CD8-positive, alpha-beta memory T cell (primary cell): ENCODE measurements at places on chromosomes 11 and 22.
A peak's percentile ranks its signal among the peaks of the same experiment; 100 is the strongest.

DNA sequence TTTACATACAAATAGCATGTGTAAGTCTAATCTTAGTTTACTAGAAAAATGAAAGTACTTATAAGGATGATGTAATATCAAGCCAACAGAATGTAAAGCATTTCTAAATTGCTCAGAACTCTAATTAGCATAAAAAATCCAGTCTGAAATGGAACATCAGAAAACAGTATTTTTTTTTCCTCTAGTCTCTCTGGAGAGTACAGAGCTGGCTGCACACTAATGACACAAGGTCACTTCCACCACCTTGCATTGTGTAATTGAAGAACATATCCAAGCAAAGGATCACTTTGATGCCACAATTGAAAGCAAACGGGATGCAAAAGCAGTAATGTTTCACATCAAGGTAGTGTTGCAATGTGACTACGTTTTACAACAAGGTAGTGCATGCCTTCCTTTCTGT, 548.0 kb upstream of the LUZP2 start:
- no peak for DNase-seq

GRCh38 chr11:36594316-36594989, at the start of gene IFTAP:
Gene IFTAP, plus strand, starts transcription at chr11:36594502. Its CDS starts 15,602 bp downstream, at chr11:36610104.
- peak; percentile 25 for DNase-seq

- no peak for DNase-seq
Observed at GRCh38 chr22:27636716-27637508, 164.6 kb downstream of the MN1 start.

DNA sequence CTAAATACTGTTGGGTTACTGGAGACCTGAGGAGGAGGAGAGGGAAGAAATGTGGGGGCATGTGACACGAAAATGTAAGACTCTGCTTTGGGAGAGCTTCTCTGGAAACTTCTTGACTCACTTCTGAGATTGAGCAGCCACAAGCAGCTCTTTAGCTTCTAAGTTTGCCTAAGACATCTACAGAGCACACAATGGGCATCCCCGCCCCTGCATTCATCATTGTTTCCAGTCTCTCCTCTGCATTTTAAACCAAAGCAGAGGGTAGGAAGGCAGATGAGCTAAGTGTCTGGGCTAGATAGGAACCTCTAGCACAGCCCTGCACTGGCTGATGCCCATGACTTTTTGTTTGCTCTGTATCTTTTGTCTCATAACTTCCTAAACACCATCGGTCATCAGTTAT, 2.1 kb upstream of the OR52D1 start:
- no peak for DNase-seq

- no peak for DNase-seq
Observed at GRCh38 chr11:134762248-134763029, 350.4 kb upstream of the B3GAT1 start.

DNA sequence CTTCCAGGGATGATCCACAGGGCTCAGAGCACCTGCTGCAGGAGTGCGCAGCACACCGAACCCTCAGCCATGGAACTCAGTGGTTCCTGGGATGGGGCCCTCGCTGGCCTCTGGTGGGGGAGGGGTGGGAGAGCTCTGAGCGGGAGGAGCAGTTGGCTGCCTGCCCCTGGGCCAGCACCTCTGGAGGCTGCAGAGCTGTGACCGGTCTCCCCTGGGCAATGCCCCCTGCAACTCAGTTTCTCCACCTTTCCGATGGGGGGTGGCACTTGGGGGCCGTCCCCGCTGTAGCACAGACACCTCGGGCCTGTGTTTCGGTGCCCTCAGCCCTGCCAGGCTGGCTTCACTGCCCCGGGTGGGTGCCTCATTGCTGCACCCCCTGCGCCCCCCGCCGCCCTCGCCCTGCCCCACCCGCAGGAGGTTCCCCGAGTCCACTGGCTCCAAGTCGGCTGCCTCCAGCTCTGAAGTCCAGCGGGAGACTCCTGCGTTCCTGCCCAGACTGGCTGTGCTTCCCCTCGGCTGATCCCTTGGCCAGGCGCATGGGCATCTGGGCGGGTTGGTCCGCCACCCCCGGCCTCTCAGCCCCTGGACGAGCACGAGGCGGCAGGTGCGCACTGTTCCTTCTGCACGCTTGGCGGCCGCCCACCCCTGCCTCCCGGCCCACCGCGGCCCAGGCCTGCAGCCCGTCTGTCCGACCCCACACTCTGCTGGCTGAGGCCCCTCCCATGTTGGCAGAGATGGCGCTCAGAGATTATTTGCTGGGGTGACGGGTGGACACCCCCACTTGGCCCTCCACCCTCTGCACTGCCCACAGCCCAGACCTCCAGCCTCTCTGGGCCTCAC, 1.8 kb downstream of the MUC6 start:
- no peak for DNase-seq

- no peak for DNase-seq
Observed at GRCh38 chr22:29477723-29478318, 2.2 kb upstream of the NEFH start.
